Naive thymus-derived CD8-positive, alpha-beta T cell (primary cell): ENCODE measurements at places on chromosomes 11 and 22. TPM values are rescaled to one million over a fixed set of nuclear protein-coding genes. Genes with fewer than 3 reads are reported as not detected.

- no peak for DNase-seq
Measured at GRCh38 chr11:123407996-123408597, 22.0 kb upstream of the GRAMD1B start.

The PICALM gene
- 12.0 TPM for polyA plus RNA-seq

The IL10RA gene
- 99.2 TPM for polyA plus RNA-seq

The GTSE1 gene
- not detected for polyA plus RNA-seq

GRCh38 chr22:29194184-29194583 lies 11.5 kb upstream of the EMID1 start:
- DNase-seq: no peak

DNA sequence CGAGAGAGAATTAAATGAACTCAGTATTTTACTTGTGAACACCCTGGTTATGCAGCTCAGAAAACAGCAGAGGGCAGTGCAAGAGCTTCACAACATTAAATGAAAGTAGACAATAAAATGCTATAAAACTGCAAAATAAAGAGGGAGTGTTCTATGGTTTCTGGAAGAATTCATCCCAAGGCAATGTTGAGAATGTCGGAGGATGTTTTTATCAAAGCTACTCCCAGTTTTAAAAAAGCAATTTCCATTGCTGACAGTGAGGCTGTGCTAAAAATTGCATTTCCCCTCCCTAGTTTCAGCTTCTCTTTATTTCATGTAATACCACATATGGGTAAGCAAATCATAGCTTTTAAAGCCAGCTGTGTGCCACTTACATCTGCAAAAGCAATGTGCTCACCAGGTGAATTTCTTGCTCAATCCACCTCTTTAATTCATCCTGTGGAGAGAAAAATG lies 296.8 kb downstream of the RAB38 start:
- no peak for DNase-seq

- DNase-seq: no peak
Measured at GRCh38 chr11:114844896-114845295, 166.6 kb downstream of the NXPE2 start.

DNA sequence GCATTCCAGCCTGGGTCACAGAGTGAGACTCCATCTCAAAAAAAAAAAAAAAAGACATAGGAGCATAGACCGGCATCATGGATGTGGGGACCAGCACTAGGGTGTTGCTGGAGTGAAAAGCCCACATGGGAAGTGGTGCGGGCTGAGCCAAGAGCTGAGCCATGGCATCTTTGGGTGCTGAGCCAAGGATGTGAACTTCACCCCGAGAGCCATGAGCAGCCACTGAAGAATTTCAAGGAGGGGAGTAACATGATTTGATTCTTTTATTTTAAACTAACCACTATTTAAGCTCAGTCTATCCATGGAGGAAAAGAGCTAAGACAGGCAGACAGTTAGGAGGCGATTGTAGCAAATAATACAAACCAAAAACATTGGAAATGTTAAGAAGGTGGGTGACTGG lies 57.4 kb downstream of the AHNAK start:
- no peak for DNase-seq

DNA sequence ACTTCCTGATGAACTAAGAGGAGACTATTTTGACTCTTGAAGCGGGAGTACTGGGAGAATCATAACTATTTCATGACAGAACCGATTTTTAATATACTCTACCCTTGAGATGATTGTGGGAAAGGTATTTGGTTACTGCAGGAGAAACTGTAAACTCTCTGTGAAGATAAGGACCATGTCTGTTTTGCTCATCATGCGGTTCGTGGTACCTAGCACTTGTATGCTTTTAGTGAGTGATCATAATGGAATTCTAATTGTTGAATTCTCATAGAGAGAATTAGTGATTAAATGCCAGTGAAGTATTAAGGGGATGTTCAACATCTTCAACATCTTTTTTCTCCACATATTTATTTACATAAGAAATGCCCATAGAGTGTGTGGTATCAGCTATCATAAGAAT lies 11.4 kb downstream of the AASDHPPT start:
- no peak for DNase-seq

The TTC9C gene
- polyA plus RNA-seq: 15.4 TPM

GRCh38 chr11:58999291-58999680 lies 60.0 kb downstream of the GLYATL1 start:
- no peak for DNase-seq

- no peak for DNase-seq
Measured at GRCh38 chr22:28116219-28116673, 197.2 kb upstream of the PITPNB start.
